ENCODE measurements at places on chromosomes 16 and 17.

GRCh38 chr17:46071796-46072195, 72.7 kb downstream of the STH start:
- no peak for DNase-seq

DNA sequence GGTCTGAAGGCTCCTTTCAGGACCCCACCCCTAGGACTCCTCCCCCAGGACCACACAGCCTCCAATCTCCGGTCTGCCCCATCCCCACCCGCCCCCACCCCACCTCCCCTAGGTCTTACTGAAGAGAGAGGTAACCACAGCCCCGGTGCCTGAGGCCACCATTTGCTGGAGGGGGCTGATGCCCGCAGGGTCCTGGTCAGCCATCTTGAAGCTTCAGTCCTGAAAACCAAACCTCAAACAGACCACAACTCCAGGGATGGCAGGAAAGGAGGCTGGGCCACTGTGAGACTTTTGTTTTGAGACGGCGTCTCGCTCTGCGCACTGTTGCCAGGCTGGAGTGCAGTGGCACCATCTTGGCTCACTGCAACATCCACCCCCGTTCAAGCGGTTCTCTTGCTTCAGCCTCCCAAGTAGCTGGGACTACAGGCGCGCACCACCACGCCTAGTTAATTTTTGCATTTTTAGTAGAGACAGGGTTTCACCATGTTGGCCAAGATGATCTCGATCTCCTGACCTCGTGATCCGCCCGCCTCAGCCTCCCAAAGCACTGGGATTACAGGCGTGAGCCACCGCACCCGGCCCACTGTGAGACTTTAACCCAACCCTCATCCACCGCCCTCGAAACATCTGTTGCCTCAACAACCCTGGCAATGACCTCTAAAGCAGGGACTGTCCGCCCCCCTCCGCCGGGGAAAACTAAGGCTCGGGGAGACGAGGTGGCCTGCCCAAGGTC, 1.1 kb downstream of the SLC25A39 start:
- DNase-seq: no peak

- no peak for DNase-seq
Measured at GRCh38 chr16:13322336-13322735, 420.9 kb downstream of the SHISA9 start.

- DNase-seq: no peak
Measured at GRCh38 chr17:80913928-80914821, 77.5 kb upstream of the CHMP6 start.

- DNase-seq: no peak
Measured at GRCh38 chr16:23786964-23787561, 32.2 kb downstream of the CHP2 start.

- DNase-seq: no peak
Measured at GRCh38 chr16:11572301-11572995, 14.3 kb downstream of the LITAF start.

DNA sequence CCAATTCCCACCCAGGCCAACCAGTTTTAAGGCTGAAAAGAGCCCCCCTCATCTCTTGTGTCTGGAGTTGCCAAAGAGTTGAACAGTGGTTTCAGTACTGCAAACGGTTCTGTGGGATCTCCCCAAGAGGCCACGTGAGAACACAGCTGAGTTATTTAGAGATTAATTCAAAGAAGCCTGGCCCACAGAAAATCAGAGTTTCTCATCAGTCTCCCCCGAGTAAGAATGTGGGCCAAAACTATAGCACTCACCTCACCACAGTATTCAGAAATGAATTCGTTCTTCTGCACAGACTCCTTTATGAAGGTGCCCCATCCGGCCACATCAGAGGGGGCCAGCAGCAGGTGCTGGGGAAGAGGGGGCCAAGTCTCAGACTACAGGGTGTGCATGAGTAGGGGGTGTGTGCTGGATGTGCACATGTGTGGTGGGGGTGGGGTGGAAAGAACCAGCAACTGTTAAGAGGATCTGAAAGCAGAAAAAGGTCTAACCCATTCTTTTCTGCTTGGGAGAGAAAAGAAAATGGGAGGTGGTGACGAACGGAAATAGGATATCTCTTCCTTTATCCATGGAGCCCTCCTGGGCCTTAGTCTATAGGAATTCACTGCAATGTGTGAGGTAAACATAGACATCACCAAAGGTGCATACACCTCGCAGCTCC, 22.6 kb downstream of the CNTNAP1 start:
- no peak for DNase-seq

GRCh38 chr16:17657045-17657444, 186.3 kb upstream of the XYLT1 start:
- no peak for DNase-seq

DNA sequence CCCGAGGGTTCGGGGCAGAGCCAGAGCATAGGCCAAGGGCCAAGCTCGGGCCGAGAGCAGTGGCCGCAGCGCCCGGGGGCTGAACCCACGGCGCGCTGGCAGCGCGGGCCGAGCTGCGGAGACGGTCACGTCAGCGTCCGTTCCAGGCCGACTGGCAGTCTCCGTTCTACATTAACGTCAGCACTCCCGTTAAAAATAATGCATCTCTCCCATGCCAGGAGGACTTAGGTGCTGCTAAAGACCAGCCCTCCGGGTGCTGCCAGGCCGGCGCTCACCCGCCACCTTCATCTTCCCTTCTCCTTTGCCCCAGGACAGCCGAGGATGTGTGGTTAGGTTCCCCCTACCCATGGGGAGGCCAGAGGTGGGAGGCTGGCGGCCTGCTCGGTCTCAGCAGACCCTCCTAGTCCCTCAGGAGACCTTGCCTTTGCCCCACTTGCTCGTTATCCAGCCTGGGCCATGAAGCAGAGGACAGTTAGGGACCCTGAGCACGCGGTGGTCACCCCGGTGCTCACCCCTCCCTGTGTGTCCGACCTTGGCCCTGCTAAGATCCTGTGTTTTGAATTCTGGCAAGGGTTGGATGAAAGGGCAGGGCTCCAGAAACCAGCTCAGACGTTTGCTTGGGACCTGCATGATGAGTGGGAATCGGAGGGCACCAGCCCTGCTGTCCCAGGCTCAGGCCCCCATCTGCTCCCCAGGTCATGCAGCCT, 572 bp downstream of the MPG start:
- no peak for DNase-seq

- DNase-seq: no peak
Measured at GRCh38 chr16:24991349-24991748, 23.8 kb downstream of the ARHGAP17 start.

DNA sequence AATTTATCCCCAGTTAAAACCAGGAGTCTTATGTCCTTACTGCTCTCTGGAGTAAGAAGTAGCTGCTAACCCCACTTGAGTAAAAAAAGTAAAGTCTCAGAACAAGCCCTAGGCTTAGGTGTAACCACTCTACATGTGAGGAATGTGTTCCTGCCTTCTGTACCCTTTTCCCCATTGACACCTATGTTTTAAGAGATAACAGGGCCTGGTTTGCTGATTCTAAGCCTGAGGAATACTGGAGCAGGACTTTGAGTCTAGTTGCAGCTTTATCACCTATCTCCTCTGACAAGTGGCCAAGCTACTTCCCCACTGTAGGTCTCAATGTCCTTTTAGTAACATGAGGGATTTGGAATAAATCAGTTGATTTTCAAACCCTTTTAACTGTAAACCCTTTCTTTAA, 40.2 kb downstream of the REXO5 start:
- no peak for DNase-seq

DNA sequence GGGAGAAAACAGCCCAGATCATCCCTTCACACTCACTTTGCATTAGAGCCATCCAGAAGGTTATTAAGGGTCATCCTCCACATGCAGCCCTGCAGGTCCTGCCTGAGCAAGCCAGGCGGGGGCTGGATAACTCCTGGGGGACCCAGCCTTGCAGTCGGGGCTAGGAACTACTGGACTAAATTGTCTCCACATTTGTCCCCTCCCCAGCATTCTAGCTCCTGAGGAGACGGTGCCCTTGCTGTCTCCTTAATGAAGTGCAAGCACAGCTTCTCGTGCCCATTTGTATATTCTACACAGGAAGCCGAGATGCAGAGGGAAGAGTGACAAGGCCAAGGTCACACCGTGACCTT, 185.2 kb downstream of the C16orf95 start:
- DNase-seq: no peak

GRCh38 chr17:17877529-17878358, 41.0 kb upstream of the SREBF1 start:
- DNase-seq: no peak

DNA sequence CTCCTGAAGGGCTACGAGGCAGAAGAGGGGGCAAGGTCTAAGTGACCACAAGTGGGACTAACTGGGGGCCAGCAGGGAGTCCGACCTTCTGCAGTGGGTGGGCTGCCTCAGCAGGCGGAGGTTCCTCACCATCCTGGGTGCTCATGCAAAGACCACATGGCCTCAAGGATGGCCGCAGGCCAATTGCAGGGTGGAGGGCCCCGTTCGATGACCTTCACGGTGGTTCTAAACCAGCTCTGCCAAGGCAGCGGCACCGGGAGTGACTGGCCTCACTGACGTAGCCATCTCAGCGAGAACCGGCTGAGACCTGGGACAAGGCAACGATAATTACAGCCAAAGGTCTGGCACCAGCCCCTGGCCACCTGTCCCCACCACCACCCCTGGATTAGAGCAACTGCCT, 5.7 kb downstream of the SMIM5 start:
- DNase-seq: no peak

DNA sequence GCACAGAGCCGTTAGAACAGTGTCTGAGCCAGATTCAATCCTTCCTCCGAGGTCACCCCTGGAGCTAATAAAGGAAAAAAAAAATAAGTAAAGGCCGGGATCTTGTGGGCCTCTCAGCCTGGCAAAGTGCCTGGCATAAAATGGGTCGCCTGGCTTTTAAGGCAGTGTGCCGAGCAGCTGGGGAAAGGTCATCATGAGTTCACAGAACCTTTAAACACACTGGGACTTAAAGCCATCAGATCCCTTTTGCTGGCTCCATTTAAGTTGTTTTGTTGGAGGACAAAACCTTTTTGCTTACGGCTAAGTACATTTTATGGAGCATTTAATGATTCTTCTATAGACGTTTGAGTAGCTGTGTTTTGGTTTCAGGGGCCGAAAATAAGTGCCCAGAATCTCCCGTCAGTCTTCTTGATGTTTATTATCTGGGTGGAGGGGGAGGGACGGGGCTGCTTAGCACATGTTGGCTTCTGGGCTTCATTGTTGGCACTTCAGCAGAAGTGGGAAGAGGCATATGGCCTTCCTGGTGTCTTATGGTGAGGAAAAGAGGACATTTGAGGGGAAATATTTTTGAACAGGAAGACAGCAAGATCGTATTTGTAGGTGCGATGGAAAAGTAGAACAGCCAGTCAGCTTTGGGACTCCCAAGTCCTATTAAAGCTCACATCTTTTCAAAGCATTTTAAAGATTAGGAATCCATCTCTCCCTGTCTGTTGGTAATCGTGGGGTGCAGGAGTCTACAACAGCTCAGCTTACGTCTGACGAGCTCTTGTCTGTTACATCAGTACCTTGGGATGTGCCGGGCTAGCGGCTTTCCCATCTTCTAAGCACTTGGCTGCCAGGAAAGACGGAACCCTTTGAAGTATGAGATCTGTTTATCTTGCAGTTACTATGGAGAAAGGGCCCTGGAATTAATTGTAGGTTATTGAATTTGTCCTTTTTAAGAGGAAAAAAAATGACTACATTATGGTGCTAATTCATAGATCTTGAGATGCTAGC, 31.1 kb downstream of the RBFOX1 start:
- DNase-seq: no peak

DNA sequence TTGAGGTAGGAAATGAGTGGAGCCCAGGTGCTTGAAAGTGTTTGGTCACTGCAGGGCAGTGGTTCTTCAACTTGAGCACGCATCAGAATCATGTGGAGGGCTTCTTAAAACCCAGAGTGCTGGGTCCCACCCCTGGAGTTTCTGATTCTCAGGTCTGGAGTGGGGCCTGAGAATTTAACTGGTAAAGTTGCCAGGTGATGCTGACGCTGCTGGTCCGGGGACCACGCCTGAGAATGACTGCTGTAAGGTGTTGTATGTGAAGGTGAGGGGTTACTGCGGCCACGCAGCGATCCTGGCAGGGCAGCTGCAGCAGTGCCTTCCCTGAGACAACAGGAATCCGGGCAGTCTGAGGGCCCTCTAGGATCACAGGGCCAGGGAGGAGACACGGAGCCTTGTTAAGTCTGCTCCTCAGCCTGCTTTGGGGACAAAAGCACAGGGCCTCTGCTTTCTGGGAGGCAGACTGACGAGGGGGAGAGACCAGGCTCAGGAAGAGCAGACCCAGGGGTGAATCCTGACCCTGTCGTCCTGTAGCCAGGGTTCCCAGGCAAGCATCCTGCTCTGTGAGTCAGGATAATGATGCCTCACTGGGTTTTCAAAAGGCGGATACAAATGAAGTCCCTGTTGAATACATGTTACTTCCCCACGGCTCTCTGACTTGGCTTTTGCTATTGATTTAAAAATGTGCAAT, 16.2 kb downstream of the CCDC42 start:
- DNase-seq: no peak

Data from stimulated activated CD4-positive, alpha-beta T cell treated with anti-CD3 and anti-CD28 coated beads, Interleukin-15, amount 100 ng/mL, for 1 hour (primary cell).